ENCODE measurements at places on chromosomes 2 and 18.

- DNase-seq, result no peak
Observed at GRCh38 chr2:176477336-176477735, 208.1 kb downstream of the MTX2 start.

DNA sequence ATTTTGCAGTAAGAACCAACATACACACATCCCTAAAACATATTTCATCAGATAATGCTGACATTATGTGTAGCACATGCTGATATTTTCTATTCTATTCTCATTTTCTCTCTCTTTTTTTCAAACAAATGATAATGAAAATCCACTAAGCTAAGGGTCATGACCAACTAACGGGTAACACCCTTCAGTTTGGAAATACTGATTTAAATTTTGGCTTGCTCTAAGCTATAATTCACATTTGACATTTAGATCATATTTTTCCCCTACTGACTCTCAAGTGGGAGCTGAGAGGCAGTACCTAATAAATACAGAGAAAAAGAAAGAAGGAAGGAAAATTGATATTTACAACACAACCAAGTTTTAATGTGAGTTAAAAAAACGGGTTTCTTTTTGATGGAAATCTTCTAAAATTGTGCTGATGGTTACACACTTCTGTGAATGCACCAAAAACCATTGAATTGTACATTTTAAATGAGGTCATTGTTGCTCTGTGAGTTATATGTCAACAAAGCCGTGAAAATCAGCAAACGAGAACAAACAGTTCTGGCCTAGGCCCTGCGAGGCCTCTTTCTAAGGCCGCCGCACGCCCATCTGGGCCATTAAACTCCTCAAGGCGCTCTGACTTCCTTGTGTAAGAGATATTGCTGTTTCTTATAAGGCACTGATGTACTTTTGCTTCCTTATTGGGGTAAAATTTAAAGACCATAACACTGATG, 124.2 kb downstream of the GALR1 start:
- no peak for DNase-seq

DNA sequence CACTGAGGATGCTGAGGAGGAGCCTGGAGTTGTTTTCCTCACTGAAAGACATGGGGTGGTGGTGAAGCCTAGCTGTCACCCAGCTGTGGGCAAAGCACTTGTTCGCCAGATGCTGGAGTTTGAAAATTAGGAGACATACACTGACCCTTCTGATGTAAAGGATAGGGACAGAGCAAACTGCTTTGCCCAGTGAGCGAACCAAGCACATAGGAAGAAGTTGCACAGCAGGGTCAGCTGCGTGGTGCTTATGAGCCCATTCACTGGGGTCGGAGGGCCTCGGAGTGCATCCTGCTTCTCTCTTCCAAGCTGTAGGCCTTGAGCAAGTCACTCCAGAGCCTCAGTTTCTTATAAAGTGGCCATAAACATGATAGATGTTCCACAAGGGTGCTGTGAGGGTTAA, 50.9 kb downstream of the HK2 start:
- no peak for DNase-seq

DNA sequence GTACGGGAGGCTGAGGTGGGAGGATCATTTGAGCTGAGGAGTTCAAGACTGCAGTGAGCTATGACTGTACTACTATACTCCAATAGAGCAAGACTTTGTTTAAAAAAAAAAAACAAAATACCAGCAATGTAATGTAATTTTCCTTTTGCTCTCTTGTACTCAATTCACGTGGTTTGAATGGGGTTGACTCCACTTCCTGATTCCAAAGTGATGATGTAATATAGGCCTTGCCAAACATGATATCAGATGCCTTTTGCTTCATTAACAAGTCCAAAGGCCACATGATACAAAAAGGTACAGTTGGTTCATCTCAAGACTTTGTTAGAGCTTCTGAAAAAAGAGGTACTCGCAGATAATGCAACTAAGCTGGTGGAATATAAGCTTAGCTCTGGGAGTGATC, 321.8 kb downstream of the ZEB2 start:
- peak; percentile 48 for DNase-seq

DNA sequence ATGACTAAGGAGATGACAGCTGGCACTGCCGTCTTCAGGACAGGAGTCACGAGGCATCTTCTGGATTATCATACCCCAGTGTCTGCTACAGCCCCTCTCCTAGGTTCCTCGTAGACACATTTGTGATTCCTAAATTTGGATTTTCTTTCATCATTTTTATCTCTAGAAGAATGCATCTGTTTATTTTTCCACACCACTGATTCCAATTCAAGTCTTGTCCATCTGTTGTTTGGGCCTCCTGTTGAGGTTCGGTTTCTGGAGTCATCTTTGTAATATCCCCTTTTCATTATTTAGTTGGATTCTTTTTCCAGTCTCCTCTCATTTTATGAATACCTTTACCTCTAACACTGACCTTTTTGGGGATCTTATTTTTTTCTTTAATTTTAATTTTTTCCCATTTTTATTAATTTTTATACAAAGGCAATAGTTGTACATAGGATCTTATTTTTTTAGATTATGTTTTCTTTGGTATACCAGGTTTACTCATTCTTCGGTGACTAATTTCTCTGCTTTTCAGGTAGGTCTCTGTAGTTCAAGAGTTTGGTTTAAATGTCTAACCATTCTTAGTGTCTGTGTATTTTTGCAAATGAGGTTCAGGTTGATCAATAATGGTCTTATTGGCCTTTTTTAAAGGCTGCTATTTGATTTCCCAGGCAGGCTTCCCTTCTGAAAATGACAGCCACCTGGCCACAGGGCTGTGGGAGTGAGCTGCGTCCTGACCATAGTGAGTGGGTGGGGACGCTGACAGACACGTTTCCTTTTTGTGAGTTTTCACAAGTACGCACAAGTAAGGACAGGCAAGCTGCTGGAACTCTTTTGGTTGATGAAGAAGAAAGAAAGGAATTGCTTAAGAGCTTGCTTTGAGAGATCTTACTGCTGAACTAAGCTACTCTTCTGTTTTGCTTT, 34.5 kb downstream of the FARP2 start:
- no peak for DNase-seq

DNA sequence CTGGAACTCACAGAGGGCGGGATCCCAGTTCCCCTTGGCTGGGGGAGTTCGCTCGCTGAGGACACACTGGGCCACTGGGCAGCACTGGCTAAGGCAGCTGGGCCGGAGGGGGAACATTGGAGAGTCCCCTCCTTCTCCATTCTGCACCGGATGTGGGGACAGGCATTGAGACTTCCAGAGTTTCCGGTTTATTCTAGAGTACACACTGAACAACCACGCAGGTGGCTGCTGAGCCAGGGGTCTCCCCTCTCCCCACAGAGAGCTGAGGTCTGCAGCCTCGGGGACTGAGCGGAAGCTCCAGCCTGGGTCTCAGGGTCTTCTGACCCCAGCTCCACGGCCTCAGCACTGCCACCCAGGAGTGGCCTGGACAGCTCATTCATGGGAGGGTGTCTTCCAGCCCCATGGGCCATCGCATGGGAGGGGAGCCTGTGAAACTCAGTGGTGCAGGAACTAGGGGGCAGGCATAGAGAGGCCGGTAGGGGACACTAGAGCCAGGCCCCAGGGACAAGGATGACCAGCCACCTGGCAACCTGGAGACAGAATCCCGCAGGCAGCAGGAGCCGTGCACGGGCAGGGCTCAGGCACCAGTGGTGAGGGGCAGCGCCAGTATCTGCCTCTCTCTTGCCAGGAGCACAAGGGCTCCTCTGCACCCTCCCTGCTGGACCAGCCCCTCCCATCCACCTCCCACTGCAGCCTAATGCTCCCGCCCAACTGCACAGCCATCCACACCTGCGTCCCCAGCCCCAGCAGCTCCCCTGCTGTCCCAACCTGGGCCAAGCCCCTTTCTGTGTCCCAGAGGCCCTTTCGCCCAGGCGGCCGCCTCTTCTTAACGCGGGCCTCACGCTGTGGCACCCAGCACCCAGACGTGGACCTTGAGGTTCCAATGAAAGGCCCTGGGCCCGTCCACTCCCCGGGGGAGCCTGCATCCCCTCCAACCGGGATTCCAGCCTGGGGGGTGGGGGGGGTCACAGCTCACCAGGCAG, 45.1 kb upstream of the GPC1 start:
- no peak for DNase-seq

- DNase-seq, result peak; percentile 45
Observed at GRCh38 chr18:57107140-57107832, 39.6 kb upstream of the BOD1L2 start.

DNA sequence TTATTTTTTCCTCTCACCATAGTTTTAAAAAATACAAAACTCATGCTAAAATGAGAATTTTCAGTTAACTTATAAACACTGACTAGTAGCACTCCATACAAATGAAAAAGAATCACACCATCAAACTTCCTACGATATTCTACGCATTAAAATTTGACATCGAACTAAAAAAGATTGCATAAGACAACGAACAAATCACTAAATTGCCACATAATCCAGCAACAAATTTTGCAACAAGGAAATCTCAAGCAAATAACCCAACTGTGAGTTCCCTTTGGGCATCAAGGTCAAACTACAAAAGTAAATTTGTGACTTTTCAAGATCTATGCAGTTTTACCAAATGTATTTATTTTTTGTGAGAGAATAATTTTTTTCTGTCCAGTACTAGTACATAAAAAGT, 1.5 kb downstream of the MAP3K2 start:
- DNase-seq, result no peak

GRCh38 chr2:157194097-157194688, 63.3 kb upstream of the GALNT5 start:
- DNase-seq, result peak; percentile 80

DNA sequence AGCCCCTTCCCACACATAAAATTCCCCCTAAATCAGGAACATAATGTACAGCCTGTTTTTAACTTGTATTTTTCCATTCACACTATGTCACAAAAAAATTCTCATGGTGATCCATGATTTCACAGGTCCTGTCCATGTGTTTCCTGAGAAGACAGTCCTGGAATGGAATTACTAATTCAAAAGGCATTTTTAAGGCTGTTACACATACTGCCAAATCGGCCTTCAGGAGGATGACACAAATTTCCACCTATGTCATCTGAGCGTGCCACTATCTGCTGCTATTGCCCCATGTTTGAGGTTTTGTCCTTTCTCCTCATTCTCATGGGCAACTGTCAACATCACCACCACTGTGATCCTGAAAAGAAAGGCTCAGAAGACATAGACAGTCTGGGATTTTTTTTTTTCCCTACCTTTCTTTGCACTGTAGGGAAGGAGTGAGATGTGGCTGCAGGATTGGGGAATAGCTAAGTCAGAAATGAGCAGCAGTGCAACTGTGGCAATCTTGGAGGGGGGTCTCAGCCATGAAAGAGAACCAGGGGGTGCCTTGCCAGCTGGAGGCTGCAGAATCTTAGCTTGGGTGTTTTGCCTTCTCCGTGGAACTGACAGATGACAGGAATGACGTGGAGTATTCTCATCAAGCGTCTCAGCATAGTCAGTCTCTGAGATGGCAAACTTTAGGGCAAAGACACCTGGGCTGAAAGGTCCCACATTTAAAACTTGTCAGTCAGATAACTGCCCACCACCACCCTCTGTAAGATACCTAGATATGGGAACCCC, 73.4 kb downstream of the MARCHF4 start:
- no peak for DNase-seq

DNA sequence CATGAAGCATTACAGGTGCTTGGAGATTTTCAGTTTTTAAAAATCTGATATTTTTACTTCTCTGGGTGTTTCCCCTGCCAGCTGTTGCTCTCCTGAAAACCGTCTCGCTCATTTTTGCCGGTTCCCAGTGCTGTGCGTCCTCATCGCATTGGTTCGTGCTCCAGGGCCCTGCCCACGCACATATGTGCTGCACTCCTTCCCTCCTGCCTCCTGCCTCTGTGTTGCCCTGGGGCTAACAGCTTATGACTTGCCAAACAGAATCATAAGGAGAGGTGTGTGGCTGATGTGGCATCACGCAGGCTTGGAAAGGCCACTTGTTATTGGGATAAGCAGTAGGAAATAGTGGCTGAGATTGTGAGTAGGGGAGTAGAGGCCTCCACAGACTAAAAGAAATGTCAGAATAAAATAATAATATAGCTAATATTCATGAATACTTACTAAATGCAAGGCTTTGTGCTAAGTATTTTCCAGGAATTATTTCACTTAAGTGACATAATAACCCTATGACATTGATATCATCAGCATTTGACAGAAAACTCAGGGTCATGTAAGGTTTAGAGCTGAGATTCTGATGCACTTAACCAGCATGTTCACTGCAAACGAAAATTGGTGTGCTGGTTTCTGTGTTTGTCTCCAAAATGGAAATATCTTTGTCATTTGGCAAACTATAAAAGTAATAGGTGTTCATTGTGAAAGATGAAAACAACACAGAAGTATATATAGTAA, 53.5 kb downstream of the SLC4A1AP start:
- DNase-seq, result no peak

DNA sequence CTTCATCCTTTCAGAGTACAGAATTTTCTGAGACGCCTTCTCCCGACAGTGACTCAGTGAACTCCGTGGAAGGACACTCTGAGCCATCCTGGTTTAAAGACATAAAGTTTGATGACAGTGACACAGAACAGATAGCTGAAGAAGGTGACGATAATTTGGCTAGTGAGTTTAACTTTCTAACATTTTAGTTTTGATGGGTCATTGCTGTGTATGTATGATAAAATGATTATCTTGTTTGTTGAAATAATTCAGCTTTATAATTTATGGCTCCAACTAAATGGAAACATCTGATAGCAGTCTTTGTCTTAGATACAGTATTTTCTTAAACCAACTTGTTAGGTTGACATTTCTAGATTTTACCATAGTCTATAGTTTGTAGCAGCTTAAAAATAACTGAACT, 38.1 kb downstream of the PIKFYVE start:
- DNase-seq, result no peak

DNA sequence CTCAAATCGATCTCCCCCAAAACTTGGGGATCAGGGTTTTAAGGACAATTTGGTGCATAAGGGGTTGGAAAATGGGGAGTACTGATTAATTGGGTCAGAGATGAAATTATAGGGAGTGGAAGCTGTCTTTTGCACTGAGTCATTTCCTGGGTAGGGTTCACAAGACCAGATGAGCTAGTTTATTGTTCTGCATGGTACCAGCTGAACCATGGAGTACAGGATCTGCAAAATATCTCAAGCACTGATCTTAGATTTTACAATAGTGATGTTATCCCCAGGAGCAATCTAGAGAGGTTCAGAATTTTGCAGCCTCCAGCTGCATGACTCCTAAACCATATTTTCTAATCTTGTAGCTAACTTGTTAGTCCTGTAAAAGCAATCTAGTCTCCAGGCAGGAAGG, 73.1 kb downstream of the CPO start:
- DNase-seq, result no peak

DNA sequence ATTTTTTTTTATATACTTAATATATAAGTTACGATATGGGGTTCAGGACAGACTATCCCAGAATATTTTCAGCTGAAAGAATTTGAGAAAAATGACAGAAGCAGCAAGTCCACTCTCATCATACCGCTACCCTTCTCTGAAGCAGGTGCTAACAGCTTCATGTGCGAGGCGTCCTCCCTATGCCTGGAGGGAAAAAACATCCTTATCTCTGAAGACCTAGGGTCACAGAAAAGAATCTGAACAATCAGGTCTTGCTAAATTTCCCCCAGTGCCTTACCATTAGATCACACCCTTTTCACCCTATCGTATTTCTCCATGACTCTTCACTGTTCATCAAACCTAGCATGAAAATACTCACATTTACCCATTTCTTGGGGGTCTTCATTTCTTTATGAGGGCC, 51.9 kb upstream of the CREB1 start:
- no peak for DNase-seq

Data from erythroblast (primary cell).